GM19239 (cell line): ENCODE measurements at places on chromosomes 7 and 10.

DNA sequence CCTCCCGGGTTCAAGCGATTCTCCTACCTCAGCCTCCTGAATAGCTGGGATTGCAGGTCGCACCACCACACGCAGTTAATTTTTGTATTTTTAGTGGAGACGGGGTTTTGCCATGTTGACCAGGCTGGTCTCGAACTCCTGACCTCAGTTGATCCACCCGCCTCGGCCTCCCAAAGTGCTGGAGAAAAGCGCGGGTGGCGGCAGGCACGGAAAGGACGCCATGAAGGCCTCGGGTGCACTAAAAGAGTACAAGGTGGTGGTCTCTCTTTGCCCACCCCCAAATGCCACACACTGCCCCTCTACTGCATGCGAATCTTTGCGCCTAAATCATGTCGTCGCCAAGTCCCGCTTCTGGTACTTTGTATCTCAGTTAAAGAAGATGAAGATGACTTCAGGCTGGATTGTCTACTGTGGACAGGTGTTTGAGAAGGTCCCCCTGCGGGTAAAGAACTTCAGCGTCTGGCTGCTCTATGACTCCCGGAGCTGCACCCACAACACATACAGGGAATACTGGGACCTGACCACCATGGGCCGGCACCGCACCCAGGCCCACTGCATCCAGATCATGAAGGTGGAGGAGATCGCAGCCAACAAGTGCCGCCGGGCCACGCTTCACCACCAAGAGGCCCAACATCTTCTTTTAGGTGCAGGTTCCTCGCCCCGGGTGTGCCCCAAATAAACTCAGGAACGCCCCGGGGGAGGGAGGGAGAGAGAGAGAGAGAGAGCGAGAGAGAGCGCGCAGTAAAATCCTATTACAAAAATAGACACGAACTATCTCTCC is 161.7 kb downstream of the HECW1 start:
- no peak for DNase-seq

DNA sequence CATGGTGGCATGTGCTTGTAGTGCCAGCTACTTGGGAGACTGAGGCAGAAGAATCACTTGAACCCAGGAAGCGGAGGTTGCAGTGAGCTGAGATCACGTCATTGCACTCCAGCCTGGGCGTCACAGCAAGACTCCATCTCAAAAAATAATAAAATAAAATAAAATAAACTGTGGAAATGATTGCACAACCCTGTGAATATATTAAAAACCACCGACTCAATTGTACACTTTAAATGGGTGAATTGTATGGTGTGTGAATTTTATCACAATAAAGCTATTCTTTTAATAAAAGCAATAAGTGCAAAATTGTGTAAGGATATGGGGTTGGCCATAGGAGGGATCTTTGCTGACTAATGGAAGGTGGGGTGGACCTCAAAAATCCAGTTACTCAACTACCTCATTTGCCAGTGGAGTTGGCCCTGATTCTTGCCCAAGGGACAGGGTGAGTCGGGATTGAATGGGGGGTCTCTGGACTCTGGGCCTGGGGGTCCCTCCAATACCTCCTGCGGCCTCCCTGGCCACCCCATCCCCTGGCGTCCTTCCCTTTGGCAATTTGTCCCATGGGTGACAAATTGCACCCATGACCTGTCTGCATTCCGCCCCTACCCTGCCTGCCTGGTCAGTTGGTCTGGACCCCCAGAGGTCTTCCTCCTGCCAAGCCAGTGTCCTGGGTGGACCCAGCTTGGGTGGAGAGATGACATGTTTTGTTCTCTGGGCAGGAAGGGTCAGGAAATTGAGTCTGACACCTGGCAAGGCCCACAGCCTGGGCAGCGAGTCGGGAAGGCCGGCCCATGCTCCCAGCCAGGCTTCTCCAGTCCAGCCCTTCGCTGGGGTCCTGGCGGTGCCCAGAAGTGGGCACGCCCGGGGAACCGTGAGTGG is 61.7 kb upstream of the ELN start:
- DNase-seq, result no peak

- no peak for DNase-seq
Observed at GRCh38 chr7:55651057-55651456, 78.8 kb upstream of the VOPP1 start.

- DNase-seq, result no peak
Observed at GRCh38 chr10:33100781-33101391, 142.9 kb upstream of the ITGB1 start.

GRCh38 chr7:76310102-76310957 is 7.9 kb downstream of the HSPB1 start:
- no peak for DNase-seq

DNA sequence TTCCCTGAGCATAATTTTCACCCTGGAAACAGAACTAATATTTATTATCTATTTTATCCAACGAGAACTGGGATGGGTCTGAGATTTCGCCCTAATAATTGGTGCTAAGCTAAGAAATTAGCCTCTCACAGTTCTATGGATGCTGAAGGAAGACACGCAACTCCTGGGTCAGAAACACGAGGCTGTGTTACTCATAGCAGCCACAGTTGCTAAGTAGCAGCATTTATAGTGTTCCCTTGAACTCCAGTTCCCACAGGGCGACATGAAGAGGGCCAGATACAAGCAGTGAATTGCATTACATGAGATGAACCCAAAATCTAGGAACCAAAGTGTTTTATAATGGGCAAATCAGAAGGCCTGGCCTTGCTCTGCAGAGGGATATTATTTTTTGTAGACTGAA is 109.8 kb upstream of the AGR3 start:
- no peak for DNase-seq

DNA sequence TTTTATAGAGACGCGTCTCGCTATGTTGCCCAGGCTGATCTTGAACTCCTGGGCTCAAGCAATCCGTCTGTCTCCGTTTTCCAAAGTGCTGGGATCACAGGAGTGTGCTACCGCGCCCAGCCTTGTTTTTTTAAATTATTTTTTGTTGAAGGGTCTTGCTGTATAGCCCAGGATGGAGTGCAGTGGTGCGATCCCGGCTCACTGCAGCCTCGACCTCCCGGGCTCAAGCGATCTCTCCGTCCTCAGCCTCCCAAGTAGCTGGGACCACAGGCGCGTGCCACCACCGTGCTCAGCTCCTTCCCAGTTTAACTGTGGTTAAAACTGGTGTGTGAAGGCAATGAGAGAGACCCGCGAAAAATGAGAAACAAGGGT is 11.0 kb upstream of the HNRNPF start:
- no peak for DNase-seq

GRCh38 chr7:41334071-41334862 is 368.6 kb downstream of the INHBA start:
- no peak for DNase-seq

DNA sequence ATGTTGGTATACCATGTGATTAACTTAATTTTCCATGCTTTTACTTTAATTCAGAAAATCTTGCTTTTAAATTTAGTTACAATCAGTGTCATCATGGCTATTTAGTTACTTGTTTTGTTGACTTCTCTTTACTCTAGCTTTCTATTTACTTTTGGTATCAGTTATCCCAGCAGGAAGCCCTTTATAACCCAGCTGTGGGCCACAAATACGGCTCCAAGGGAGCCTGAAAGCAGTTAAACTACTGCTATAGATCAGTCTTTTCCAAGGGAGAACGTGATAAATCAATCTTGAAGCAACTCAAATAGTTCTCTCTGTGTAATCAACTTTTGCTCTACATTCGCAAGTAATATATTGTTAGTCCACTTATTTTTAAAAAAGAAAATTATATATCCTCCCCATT is 287.4 kb downstream of the CACNA2D1 start:
- no peak for DNase-seq

DNA sequence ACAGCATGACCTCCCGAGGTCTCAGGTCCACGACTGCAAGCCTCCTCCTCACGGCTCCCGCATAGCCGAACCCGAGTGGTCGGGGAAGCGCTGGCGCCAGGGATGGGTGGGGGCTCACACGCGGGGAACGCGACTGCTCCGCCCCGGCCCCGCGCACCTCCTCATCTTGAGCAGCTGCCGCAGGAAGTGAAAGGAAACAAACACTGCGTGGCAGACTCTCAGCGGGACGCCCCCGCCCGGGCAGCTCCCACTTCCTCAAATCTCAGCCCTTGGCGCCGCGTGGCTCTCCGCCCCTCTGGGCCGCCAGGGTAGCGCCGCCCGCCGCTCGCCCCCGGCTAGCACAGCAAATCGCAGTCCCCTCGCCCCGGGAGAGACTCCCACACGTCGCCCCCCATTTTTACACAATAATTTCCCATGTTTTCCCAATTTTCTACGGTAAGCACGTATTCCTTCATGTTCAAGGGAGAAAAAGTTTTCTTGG is at the start of gene TMEM243:
Gene TMEM243, minus strand, starts transcription at position 188 of the 481 bp plus-strand sequence. CDS start 229 bp downstream, outside the sequence.
- peak; percentile 66 for DNase-seq

DNA sequence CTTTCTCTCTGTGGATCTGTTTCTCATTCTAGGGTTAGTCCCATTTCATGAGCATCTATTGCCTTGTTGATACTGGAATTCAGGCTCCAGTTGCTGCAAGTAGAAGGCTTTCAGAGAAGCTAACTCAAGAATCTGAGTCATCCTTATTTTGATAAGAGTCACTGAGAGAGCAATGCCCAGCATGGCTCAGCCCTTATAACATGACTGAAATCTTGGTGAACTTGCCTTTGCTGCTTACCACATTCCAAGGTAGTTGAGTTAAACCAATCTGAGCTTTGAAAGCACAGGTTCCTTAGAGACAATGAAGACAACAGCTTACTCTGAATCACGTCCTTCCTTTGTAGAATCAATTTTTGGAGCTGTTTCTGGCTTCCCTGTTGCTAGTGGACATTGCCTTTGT is 53.6 kb upstream of the CHCHD3 start:
- DNase-seq, result no peak

DNA sequence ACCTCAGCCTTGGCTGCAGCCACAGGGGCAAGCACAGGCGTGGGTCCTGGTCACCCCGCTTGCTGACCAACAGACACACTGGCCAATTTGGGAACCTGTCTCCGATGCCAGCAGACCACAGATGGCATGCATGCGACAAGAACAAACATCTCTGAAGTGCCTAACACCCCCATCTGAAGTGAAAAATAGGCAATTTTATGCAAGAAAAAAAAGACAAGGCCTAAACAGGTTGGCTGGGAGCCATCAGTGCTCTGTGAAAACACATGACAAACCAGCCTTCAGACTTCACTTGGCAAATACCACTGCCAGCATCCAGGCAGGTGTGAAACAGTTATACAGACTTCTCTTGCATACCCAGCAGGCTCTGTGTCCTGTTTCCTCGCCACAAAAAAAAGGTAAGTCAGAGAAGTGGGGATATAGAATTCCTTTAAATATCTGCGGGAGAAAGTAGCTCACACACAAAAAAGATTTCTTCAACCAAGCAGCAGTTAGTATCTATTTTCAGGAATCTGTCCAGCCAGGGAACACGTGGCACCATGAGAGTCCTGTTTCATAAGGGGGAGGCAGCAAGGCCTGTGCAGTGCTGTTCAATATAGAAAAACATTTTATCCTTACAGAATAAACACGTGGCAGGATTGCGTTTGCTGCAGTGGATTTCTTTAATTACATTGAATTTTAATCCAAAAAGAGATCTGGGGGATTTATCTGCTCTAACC is 293.4 kb upstream of the MKLN1 start:
- DNase-seq, result no peak

DNA sequence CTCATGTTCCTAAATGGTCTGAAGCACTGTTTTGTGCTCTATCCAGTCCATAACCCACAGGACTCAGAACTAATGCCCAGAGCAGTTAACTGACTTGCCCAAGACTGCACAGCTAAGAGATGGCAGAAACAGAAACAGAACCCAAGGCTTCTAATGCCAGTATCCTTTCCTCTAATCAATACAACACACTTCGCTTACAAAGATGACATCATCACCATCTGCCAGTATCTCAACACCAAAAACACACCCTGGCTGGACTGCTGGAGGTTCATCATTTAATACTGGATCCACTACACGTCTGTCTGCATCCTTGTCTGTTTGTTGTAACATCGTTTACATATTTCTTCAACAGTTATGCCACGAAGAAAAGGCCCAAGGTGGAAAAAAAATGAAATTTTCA is 165.3 kb downstream of the SFMBT2 start:
- DNase-seq, result no peak

DNA sequence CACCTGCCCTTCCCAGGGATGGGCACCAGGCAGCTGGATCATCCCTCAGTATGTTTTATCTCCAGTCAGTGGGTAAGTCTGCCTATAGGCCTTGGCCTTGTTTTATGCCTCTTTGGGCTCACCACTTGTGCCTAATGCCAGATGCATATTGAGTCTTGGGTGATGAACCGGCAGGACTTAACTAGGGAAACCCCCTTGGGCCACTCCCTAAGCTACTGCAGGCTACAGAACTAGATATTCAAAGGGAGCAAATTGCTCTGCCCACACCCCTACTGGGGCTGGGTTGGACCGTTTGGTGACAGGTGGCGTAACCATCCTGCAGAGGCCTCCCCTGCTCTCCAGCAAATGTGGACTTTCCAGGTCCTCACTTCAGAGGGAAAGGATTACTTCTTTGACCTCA is 115.7 kb upstream of the GDF10 start:
- DNase-seq, result no peak

DNA sequence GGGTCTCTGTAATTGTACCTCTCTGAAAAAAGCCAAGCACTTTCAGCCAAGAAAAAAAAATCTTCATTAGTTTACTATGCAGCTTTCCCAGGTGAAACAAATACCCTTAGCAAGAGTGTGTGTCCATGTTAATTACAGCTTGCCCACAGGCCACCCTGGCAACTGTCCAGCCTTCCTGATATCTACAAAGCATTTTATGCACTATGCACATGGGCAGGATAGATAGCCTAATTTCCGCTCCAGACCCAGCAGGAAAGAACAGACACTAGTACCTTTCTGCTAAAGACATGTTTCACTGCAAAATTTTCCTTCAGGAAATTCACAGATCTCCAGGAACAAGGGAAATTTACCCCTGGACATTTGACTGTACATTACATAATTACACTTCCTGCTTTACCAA is 24.4 kb downstream of the CACNA2D1 start:
- no peak for DNase-seq

DNA sequence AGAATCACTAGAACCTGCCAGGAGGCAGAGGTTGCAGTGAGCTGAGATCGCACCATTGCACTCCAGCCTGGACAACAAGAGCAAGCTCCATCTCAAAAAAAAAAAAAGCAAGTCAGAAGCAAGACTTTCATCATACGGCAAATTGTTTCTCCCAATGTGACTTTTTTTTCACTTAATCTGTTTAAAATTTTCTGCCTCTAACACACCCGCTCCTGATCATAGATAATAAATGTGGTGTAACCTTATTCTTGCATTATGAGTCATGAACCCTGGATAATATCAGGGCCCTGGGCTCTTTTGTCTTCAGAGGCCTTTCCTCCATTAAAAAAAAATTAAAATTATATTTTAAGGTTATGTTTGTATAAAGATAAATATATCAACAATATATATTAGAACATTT is 111.4 kb upstream of the JCAD start:
- no peak for DNase-seq
